OCI-M1 (cell line): ENCODE measurements at places on chromosomes 2 and 18.

DNA sequence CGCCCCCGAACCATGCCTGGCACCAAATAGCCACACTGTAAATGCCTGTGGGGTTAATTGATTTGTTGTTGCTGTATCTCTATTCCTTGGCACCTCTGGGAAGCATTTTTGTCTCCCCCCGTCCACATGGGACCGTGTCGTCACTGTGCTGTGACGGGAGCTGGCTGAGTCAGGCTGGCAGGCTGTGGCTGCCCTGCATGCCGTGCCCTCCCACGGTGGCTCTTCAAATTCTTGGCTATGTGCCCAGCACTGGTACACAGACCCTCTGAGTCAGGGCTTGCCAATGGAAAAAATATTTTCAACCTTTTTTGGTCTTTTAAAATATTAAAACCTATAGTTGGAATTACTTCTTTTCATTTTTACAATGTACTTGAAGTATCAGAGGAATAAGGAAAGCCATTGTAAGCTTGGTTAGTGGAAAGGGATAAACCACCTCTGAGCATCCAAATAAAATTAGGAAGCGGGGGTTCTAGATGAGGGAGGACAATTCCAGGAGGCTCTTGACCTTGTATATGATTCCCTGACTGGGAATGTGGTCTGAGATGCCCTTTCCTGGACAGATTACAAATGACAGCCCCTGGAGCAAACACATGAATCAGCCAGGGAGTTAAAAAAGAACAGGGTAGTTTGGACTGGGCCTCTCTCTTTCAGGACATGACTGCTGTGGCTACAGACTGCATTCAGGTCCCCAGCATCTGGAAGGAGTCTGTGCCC is 59.4 kb downstream of the DGKD start:
- DNase-seq, result no peak

GRCh38 chr2:71690876-71691475 is 237.6 kb downstream of the DYSF start:
- no peak for DNase-seq

DNA sequence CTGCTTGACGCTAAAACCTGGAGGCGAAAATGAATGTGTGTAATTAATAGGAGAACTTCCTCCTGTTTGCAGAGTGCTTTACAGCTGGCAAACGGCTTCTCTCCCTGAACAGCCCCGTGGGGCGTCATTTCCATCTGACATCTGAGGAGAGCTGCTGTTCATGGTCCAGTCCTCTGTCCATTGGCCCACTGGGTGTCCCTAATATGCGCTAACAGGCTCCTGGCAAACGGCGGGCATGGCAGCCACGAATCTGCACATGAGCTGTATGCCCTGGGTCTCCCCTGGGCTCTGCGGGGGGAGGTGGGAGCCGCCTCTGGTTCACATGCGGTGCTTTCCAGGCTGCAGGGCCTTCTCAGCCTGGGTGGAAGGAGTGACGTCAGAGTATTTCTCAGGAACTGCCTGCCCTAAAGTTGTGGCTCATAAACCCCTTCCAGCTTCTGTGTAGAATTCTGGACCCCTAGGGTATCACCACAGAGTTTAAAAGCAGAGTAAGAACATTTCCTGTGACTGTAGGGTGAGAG is 73.2 kb downstream of the LRRFIP1 start:
- no peak for DNase-seq

DNA sequence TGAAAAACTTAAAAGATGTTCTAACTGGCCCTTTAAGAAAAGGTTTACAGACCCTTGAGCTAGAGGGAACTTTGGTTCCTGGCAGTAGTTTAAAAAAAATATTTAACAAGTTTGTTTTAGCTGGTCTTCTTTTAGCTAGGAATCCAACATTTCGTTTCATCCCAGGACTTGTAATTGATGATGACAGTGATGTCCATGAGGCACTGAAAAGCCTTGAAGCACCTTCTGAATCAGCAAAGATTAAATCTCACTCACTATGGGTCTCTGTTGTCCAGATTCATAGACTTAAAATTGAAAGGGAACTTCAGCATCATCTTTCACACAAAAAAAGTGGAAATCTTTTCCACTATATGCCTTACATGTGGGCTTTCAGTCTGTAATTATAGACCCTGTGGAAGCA is 102.9 kb upstream of the ETAA1 start:
- no peak for DNase-seq

- no peak for DNase-seq
Observed at GRCh38 chr2:238239543-238239862, 335 bp downstream of the HES6 start.
